ENCODE measurements at places on chromosomes 5 and 9.

DNA sequence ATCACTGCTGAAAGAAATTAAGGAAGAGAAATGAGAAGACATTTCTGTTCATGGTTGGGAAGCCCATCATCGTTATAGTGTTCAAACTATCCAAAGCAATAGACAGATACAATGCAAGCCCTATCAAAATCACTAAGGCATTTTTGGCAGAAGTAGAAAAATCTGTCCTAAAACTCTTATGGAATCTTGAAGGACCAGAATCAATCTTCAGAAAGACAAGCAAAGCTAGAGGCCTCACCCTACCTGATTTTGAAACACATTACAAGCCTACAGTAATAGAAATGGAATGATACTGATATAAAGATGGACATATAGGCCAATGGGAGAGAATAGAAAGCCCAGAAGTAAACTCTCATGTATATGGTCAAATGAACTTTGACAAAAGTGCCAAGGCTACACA lies 4.9 kb upstream of the IFNA21 start:
- DNase-seq: no peak

DNA sequence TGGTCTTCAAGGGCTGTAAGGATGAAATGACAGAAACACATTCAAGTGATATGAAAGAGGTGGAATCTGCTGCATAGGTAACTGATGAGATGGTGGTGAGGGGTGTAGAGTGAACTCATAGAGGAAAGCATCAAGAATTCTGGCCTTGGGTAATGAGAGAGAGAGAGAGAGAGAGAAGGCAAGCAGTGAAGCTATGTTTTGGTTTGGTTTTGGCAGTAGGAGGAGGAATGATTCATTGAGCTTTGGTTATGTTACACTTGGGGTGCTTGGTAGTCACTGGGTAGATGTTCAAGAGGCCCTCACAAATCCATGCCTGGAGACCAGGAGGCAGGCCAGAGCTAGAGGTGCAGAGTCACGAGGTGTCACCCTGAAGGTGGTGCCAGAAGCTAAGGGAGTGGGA lies 89.5 kb downstream of the EGFLAM start:
- no peak for DNase-seq

GRCh38 chr5:145776886-145777285 lies 58.3 kb downstream of the PRELID2 start:
- DNase-seq: no peak

- no peak for DNase-seq
These were observed 218.3 kb downstream of the ADAMTSL1 start for GRCh38 chr9:18692268-18692667.

GRCh38 chr5:111950660-111951059 lies 193.7 kb upstream of the NREP start:
- no peak for DNase-seq

DNA sequence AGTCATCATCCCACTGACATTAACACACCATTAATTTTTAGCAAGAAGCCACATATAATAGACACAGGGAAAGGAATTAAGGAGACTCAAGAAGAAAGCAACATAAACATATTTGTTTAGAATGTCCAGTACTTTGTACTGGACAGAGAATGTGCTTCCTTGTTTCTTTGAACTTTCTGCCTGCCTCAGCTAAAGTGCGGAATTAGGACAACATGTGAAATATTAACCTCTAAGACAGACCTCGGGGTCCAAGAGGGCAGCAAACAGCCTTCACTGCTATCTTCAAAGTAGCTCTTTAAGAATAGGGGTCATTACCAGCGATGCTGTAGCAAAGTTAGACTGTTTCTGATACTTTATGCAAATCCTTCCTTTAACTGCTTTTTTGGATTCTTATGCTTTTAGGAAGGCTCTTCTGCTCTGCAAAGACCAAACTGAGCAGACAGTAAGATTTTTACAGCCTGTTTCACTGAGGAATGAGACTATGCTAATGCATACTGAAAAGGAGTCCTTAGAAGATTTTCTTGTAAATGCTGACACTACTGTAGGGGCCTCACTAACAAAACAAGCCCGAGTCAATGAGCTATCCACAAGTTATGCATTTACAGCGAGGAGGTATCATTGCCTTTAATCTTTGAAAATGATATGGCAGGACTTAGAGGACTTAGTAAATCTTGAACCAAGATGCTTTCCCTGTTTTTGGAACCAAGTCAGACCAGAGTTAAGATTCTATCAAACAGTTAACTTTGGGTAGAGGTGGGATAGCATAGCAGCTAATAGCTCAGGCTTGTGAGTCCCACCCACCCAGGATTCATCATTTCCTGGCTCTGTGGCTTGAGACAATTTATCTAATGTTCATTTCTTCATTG lies 23.8 kb downstream of the DAB2 start:
- no peak for DNase-seq

DNA sequence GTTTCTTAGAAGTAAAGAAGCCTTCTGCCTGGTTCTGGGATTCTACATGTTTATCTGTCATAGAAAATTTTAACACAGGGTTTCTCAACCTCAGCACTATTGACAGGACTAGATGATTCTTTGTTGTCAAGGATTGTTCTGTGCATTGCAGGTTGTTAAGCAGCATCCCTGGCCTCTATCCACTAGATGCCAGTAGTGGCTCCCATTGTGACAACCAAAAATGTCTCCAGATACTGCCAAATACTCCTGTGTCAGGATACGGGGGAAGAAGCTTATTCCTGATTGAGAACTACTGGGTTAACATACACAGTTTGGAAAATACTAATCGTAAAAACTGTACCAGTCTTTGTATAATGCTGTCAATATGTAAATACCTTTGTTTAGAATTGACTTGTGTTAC lies 167.1 kb downstream of the NIPBL start:
- no peak for DNase-seq

DNA sequence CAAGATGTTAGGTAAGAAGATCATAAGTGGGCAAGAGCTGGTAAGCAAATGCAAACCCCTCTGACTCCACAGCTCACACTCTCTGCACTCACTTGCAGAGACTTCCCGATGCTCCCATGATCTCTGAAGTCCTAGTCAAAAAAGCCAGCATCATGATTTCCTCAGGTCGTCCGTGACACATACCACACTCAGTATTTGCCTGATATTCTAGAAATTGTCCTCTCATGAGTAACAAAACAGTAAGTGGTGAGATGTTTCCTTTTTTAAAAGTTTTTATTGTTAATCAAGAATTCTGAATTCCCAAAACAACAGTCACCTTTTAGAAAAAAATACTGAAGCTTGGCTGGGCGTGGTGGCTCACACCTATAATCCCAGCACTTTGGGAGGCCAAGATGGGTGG lies 194.6 kb downstream of the DENND1A start:
- DNase-seq: no peak

- DNase-seq: no peak
These were observed 40.6 kb downstream of the WWC1 start for GRCh38 chr5:168332042-168332441.

GRCh38 chr9:91746904-91747303 lies 203.1 kb downstream of the ROR2 start:
- DNase-seq: no peak

DNA sequence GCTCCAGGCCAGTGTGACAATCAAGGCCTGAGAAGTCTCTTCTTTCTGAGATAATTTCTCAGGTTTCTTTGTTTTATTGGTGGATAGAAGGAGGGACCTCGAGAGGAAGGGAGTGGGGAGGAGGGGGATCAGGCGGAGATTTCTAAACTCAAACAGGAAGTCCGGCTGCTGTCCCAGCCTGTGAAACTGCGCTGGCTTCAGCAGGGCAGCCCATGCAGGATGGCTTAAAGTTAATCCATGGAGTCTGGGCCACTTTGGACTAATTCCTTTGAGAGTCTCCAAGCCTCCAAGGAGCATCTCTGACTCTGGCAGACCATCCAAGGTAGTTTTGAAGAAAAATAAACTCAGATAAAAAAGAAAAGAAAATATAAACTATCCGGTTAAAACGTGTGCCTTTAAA lies 378.5 kb downstream of the MLLT3 start:
- DNase-seq: no peak

- DNase-seq: peak; percentile 75
These were observed 12.7 kb upstream of the THG1L start for GRCh38 chr5:157718519-157718918.

DNA sequence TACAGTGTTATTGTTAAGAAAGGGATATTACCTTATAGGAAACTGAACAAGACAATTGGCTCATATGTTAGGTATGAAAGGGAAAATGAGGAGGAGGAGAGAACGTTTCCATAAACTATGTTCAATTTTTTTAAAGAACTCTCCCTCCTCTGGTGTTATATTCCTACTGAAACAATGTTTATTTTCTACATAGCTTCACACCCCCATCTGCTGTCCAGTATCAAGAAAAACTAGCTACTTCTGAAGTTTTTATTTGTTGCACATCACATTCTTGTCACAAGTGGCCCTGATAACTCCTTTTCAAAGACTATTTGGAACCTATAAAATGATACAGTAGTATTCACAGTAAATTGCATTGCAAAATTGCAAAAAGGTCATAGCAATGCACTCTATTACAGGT lies 223.4 kb upstream of the FAM174A start:
- DNase-seq: no peak

- DNase-seq: no peak
These were observed 46.7 kb downstream of the TNFAIP8 start for GRCh38 chr5:119402555-119402954.

DNA sequence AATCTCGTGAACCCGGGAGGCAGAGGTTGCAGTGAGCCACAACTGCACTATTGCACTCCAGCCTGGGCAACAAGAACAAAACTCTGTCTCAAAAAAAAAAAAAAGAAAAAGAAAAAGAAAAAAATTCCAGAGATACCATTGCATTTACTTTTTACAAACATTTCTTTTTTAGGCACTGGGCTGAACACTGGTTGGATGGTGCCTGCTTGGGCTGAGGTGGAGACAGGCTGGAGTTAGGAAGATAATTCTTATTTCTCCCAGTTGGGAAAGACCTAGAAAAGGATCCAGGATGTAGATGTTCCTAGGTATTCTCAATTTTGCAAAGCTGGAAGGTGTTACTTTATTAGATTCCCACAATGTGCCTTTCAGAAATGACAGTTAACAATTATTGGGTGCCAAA lies 49.9 kb upstream of the JMY start:
- DNase-seq: no peak

GRCh38 chr9:129720865-129721545 lies 31.8 kb downstream of the PTGES start:
- no peak for DNase-seq

DNA sequence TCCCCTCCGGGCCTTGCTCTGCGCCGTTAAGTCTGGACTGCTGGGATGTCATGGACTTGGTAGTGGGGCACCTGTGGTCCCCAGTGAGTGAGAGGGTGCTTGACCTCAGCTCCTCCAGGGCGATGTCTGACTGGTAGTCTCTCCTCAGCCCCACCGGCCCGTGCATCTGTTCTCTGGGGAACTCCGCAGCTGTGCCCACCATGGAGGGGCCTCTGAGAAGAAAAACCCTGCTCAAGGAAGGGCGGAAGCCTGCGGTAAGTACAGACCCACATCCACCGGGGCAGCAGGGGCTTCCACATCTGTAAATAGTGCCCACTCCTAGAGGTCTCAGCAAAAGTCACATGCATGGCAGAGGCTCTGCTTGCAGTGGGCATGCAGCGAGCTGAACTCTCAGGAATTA lies 52.6 kb upstream of the GARNL3 start:
- DNase-seq: no peak

DNA sequence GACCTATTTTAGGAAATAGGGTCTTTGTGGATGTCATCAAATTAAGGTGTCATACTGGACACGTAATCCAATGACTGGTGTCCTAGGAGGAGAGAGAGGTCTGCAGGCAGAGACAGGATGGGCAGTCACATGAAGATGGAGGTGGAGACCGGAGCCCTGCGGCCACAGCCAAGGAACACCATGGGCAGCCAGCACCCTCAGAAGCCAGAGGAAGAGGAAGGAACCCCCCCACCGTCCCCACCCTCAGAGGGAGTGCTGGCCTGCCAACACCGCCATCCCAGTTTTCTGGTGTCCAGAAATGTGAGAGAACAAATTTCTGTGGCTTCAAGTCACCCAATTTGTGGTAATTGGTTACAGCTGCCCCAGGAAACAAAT lies 88.3 kb downstream of the NSUN2 start:
- no peak for DNase-seq

- DNase-seq: no peak
These were observed 136.5 kb upstream of the PTCH1 start for GRCh38 chr9:95653246-95653645.

GRCh38 chr5:94361832-94362796 lies 256.3 kb downstream of the KIAA0825 start:
- no peak for DNase-seq

GRCh38 chr9:92064711-92065110 lies 50.5 kb downstream of the SPTLC1 start:
- DNase-seq: no peak

DNA sequence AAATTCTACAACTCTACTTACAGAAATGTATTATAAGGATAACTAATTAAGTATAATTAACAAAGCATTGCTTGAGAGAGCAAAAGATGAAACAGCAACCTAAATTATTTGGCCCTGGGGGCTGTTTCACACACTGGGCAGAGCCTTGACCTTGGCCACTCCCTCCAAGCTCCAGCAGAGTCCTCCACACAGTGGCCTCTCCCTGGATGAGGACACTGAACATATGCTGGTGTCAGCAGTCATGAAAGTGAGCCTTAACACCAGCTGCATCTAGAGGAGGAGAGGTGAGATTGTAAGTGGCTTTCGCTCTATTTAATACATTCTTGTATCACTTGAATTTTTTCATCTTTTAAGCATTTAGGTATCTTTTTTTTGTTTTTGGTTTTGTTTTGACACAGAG lies 23.3 kb upstream of the ZDHHC12 start:
- no peak for DNase-seq

DNA sequence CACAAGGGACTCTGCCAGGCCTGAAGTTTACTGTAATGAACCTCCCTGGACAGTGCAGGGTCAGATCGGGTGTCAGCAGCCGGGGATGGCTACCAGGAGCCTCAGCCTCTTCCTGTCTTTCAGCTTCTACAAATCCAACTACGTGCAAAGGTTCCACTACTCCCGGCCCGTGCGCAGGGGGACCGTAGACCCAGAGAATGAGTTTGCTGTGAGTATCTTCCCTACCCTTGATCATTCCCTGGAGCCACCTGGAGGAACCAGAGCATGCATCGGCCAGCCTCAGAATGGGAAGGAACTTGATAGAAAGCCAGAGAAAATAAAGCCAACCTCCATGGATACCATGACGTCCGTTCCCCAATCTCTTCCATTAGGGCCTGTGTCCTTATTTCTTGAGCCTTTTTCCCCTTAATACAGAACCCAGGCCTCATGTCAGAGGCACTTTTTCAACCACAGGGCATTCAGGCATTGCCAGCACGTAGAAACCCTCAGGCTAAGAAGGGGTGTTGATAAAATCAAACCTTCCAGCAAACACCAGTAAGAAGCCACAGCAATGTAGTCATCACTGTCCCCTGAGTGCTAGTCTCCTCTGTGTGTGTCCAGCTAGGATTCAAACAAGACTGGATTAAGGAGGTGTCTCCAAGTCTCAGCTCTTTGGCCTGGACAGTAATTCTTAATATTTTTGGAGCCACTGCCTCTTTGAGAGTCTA lies 49.0 kb upstream of the FOXI1 start:
- DNase-seq: no peak

DNA sequence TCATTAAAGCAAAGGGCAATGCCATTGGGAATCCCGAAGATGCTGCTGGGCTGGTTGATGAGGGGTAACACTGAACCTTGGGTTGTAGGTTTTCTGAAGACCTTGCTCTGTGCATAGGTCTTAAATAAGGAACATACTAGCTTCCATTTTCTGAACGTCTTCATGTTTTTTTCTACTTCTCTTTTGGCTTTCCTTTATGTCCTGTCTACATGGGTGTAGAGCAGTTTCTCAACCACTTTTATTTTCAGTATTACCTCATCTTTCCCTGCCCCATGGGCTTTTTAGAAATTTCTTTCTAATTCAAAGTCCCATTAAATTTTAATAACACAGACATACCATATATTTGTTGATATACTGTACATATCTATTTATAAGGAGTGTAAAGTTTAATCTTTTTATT lies at the start of gene IFNA14:
TSS of gene IFNA14 (minus strand) at position 95 of the 400 bp plus-strand sequence. CDS start at position 25, 70 bp downstream.
- DNase-seq: no peak
